Cerebellar nuclear complex (tissue), 1 donor: ENCODE measurements at places on chromosomes 11 and 22.

- DNase-seq, result no peak
Observed at GRCh38 chr11:57751676-57752253, at the start of gene BTBD18. Gene BTBD18, minus strand, starts transcription at chr11:57751819. Its CDS starts 631 bp downstream, at chr11:57751188.

- DNase-seq, result no peak
Observed at GRCh38 chr11:84870486-84870885, 756.7 kb downstream of the DLG2 start.

DNA sequence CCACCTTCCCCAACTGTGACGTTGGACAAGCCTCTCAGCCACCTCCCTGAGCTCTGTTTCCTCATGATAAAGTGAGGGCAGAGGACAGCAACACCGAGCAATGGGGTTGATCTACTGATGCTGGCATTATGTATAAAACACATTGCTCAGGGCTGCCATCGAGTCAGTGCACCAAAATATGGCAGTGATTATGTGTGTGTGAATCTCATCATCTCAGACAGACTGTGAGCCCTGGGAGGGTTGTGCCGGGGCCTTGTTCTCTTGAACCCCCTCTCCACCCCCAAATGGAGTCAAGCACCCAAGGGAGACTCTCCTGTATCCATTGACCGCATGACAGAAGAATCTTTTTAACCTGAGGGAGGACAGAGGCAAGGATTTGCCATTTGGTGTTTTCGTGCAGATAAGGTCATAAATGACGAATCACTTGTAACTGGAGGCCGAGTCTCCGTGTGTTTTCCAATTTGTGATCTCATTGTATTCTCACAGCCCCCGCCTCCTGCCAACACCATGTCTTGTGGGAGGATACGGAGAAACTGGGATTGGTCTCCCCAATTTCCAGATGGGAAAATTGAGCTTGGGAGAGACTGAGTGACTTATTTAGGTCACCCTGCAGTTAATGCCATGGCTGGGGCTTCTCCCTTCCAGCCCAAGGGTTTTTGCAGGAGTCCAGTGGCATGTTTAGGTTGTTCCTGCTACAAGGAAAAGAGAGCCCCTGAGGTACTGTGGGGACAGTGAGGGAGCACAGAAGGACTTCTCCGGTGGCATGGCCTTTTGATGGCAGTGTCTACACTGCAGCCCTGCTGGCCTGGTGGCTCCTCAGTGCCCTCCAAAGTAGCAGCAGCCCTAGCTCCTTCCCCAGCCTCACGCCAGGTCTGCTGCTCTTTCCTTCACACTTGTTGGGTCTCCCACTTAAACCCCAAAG is 52.4 kb downstream of the CHRDL2 start:
- no peak for DNase-seq

GRCh38 chr11:128388206-128388815 is 199.0 kb downstream of the ETS1 start:
- no peak for DNase-seq

GRCh38 chr11:101215069-101215468 is 85.5 kb upstream of the PGR start:
- no peak for DNase-seq

DNA sequence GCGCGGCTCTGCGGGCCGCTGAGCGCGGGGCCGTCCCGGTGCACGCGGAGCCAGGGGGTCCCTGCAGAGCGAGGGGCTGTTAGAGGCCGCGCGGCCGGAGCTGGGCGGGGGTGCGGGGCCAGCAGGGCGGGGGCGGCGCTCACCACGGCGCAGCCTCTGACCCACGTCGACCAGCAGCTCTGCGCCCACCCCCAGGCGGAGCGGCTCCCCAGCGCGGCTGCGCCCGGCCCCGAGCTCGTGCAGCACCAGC is 385 bp upstream of the SCO2 start:
- no peak for DNase-seq
